Stimulated activated CD8-positive, alpha-beta memory T cell treated with anti-CD3 and anti-CD28 coated beads, Interleukin-7, amount 100 ng/mL, for 48 hours (primary cell): ENCODE measurements at places on chromosomes 6 and 20.

DNA sequence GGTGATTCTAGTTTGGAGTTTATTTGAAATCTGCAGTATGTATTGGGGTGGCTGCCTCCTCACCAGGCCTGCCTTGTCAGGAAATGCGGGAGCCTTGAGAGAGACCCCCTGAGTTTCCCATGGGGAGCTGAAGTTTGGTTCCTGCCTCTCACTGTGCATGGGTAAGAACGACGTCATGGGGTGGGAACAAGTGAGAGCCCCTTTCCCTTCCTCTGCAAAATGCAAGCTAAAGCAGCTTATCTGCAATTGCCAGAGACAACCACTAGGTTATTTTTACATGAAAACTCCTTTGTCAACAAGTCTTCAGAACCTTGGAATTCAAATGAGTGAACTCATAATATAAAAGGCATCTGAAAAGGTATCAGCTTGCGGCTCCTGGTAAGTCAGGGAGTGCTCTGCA, 58.4 kb downstream of the TMEM170B start:
- DNase-seq, result no peak

GRCh38 chr20:59618131-59618530, 13.8 kb downstream of the PHACTR3 start:
- DNase-seq, result no peak

DNA sequence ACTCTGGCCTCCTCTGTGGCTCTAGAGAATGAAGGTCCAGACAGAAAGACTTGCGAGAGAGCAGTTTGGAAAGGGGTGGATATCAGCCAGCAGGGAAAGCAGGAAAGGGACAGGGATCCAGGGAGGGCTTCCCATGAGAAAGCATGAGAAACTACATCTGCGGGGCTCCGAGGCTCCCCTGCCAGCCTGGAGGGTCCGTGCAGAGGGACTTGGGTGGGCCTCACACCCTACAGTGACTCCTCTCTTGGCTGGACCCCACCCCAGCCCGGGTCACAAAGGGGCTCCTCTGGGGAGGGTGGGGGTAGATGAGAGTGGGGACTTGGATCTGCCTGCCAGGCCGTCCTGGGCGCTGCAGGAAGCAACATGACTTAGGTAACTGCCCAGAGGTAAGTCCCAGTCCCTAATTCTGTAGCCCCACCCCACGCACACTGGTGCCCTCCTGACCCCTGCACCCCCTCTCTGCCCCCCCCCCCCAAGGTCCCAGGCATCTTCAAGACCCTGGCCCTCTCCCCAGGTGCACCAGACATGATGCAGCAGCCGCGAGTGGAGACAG, at the start of gene TMEM239:
TSS of gene TMEM239 (plus strand) at position 335 of the 553 bp plus-strand sequence. CDS start at position 526, 191 bp downstream.
- DNase-seq, result no peak

GRCh38 chr6:125910527-125910926, 46.0 kb upstream of the HINT3 start:
- no peak for DNase-seq

- no peak for DNase-seq
Measured at GRCh38 chr6:111952274-111952673, 79.0 kb upstream of the FYN start.

DNA sequence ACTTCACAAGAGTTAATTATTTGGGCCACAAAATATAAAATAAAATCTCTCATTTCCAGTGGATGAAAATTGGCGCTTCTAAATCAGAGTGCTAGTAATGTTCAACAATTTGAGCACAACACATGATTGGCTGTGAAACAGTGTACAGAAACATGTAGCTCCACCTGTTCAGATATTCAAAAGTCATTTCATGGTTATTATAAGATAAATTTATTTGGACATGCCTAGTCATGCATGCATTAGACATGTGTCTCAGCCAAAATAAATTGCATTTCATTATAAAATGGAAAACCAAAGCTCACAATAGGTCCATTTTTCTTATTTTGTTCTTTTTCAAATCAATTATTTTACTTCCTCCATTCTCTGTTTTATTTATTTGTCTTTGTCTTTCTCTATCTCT, 374.8 kb downstream of the LMBRD1 start:
- DNase-seq, result no peak

- DNase-seq, result no peak
Measured at GRCh38 chr6:145841668-145842067, 27.1 kb upstream of the FBXO30 start.

DNA sequence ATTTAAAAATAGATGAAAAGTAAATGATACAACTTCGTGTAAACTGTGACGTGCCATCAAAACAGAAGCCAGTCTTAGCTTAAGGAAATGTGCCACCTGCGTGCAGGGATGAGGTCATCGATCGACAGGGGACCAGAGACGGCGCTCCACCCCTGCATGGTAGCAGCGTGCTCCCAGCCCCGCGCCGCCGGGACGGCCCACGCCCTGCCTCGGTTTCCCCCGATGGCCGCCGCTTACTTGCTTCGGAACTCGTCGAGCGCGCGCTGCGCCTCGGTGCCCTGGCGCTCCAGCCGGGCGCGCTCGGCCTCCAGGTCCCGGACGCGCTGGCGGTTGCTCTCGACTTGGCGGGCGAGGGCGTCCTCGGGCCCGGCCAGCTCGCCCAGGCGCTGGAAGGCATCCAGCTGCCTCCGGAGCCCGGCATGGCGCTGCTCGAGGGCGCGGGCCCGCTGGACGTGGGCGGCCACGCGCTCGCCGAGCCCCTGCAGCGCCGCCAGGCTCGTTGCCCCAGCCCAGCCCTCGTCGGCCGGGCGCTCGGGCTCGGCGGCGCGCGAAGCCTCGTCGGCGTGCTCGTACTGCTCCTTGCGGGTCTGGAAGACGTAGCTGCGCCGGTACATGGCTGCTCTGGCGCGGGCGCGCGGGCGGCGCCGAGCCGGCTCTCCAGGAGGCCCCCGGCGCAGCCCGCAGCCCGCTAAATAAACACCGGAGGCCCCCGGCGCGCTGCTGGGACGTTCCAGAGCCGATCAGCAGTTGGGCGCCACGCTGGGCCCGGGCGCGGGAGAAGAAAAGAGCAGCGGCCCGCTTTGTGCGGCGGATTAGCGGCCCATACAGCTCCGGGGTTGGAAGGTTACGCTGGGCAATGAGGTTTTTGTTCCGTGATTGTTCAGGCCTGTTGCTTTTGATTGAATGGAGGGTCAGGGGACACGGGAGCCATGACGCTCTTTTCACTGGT, at the start of gene BFSP1:
TSS of gene BFSP1 (minus strand) at position 664 of the 949 bp plus-strand sequence. CDS start at position 614, 50 bp downstream.
- no peak for DNase-seq

GRCh38 chr6:134166511-134167261, 114.3 kb upstream of the SLC2A12 start:
- no peak for DNase-seq

DNA sequence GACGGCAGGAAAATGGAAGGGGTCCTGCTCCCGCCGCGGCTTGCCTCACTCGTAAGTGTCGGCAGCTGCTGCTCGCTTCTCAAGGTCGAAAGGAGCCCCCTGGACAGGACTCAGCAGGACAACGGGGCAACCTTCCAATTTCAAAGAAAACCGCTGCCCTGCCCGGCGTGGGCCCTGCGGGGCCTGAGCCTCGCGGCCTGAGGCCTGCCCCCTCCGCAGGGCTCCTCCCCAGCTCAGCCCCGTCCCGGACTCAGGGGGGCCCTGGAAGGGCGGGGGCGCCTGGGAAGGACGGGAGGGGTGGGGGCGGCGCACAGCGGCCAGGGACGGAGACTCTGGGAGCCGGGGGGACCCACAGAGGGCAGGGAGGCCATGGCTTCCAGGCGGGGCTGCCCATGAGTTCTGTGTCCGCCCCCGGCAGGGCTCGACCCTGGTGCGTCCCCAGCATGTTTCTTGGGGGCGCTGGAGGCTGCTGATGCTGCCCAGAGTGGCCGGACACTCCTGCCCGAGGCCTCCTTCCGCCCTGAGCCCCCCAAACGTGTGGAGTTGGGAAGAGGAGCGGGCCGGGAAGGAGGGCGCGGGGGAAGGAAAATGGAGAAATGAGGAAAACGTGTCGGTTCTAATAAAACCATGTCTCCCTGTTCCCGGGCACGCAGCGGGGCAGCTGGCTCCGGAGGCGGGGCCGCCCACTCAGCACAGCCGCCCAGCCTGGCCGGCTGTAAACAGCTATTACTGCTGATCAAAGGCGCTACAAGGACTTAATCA, 114.6 kb downstream of the DLL1 start:
- DNase-seq, result no peak

- DNase-seq, result no peak
Measured at GRCh38 chr6:12017263-12017662, 5.2 kb downstream of the HIVEP1 start.

DNA sequence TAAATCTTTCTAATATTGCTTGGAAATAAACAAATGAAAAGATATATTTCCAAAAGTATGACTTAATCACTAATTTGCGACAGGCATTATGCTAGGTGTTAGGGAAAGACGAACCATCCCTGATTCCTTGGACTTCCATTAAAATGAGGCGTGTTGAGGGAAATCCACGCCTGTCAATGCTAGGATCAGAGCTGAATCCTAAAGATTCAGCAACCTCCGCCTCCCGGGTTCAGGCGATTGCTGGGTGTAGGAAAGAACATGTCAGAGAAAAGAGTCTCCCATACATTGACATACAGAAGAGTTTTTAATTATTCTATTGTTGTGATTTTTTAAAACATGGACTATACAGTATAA, 16.8 kb upstream of the PRSS16 start:
- no peak for DNase-seq

DNA sequence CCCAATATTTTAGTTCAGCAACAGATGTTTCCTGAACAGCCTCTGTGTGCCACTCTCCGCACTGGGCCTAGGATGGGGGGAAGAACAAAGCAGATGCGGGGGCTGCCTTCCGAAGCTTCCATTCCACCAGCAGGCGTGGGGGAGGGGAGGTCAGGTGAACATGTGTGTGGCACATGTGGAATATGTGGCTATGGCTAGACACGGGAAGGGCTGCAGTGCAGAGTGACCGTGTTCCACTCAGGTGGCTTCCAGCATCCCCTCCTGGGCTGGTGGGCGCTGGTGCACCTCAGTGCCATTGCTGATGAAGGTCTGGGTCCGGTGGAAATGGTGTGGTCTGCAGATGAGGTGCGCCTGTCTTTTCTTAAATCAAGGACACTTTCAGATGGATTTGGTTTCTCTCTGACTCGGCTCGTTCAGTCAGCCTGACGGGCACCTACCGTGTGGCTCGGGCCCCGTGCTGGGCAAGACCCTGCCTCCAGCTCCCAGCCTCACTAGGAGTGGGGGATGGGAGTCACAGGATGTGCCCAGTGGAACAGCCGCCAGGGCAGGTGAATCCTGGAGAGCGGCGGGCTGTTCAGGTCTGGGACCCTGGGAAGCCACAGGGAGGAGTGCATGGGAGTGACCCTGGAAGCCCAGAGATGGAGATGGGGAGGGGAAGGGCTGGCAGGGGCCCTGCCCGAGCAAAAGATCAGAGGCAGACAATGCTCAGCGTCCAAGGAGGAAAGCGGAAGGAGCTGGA, 111.0 kb downstream of the SYCP2 start:
- no peak for DNase-seq

DNA sequence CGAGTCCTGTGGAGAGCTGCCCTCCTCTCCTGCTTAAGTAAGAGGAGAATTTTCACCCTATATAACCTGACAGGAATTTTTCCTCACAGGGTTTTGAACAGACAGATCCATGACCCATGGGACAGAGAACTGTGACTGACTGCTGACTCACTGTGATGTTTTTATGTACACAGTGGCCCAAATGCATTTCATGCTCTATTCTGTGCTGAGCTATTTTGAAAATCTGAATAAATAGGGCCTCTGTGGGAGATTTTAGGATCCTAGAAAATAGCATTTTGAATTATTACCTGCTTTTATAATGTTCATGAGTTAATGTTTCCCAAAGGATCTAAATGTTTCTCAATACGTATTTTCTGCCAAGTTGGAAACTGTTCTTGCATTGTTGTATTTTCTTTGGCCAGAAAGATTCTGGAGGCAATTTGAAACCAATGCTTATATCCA, 577.4 kb downstream of the HTR1B start:
- no peak for DNase-seq

GRCh38 chr6:45378334-45378926, 696 bp upstream of the SUPT3H start:
- DNase-seq, result no peak
